AG09309 (cell line): ENCODE measurements at places on chromosomes 5 and 9.

- DNase-seq = peak; percentile 13
Observed at GRCh38 chr5:110105692-110106091, 416.0 kb downstream of the MAN2A1 start.

DNA sequence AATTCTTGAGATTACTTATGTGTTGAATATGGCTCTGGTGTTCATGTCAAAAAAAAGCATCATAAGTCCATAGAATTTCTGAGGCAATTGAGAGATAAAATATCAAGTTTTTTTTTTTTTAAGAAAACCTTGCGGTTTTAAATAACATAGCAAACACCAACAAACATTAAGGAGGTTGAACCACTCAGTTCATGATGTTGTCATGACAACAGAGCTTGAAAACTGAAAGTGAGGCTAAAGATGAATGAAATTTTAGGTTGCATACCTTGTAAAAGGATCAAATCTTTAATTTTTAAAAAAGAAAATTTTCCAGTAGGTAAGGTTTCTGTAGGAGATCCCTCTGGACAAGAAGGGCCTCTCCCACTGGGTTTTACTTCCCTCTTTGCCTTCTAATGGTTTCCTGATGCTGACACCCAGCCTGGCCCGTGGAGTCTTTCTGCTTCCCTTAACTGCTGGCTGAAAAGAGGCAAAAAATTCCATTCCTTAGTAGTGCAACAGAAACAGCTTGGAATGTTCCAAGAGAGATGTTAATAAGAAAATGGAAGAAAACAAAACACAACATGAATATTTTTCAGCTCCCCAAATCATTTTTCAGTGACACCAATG, 60.0 kb upstream of the FER start:
- no peak for DNase-seq

- no peak for DNase-seq
Observed at GRCh38 chr5:97172227-97172626, 10.8 kb downstream of the RIOK2 start.

DNA sequence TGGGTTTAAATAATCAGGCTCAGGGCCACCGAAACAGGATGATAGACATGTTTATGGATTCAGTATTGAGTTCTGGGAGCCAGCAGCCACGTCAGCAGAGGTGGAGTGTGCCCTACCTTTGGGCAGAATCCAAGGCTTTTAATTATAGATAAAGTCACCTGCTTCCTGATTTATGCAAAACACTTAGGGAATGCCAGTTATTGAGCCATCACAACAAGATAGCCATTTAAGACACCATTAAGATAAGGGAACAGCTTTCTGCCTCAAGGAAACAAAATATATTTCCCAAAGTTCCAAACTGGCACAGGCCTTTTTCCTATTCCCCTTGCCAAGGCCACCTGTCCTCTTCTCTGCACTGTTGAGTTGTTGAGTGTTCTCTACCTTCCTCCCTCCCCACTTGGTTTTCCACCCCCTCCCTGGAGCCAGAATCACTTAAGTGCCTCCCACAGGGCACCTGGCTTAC, 2.4 kb downstream of the CCL28 start:
- no peak for DNase-seq

GRCh38 chr5:69492923-69493395, 369 bp downstream of the OCLN start:
- no peak for DNase-seq
